ENCODE measurements at places on chromosomes 13 and 19.

DNA sequence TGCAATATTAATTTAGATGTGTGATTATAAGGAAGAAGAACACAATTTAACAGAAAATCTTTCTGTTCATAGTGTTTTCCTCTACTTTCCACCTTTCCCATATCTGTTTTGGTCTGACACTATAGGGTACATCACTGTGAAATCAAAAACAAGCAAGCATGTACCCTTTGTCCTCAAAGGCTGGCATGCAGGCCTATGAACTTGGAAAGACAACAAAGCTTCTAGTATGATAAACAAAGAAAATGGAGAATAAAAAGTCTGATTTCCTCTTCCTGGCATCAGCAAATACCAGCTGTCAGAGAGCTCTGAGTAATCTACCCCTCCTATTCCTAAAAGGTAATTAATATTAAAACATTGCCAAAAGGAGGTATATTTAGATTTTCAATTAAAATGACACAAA, 5.6 kb upstream of the NEK3 start:
- DNase-seq = no peak

GRCh38 chr13:73025217-73026012, 33.4 kb upstream of the KLF5 start:
- no peak for DNase-seq

GRCh38 chr19:15323496-15324235, 8.7 kb downstream of the BRD4 start:
- no peak for DNase-seq

DNA sequence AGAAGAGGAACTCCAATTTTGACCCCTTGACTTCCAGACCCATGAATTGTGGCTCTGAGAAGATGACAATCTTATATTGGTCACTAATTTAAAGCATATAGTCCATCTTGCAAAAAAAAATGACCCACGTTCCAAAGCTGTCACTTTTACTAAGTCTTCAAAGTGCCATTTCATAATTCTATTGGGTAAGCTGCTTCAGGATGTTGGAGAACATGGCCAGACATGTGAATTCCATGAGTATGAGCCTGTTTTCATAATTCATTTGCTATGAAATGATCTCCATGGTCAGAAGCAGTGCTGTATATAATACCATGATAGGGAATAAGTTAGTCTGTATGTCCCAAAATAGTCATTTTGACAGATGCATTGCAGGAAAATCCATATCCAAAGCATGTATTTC, 1787.3 kb downstream of the SLITRK5 start:
- no peak for DNase-seq

DNA sequence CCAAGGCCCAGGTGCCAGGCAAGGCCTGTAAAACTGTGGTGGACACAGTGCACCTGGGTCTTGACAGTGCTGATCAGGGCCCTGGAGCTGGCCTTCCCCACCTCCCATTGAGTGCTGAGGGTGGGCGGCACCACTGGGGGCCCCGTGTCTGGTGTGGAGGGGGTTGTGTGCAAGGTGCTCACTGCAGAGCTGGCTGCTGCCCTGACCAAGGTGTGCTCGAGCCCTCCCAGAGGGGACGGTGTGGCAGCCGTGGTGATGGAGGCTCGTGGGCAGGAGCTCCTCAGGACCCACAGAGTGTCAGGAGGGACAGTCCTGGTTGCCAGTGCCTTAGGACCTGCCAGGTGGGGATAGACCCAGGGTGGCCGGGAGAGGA, 23.0 kb downstream of the ATP4B start:
- DNase-seq = no peak
